SK-N-SH treated with all-trans-retinoic acid at 6 μM for 48 hours (cell line): ENCODE measurements at places on chromosomes 3 and 15.

DNA sequence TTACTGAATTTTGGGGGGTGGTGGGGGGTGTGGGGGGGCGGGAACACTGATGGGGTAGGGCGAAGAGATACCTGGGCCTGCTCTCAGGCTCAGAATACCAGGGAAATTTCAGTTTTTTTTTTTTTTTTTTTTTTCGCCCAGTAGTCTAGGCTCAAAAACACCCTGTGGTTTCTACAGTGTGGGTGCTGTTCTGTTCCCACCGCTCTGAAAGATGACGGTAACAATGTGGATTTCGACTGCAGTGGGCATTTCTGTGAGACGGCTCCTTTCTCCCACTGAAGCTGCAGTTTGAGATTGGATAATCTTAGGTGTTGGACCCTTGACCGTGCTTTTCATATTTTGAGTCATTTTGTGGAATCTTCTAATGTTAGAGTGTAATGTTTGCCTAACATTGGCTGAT lies 143.8 kb upstream of the RGMA start:
- no peak for ATAC-seq

DNA sequence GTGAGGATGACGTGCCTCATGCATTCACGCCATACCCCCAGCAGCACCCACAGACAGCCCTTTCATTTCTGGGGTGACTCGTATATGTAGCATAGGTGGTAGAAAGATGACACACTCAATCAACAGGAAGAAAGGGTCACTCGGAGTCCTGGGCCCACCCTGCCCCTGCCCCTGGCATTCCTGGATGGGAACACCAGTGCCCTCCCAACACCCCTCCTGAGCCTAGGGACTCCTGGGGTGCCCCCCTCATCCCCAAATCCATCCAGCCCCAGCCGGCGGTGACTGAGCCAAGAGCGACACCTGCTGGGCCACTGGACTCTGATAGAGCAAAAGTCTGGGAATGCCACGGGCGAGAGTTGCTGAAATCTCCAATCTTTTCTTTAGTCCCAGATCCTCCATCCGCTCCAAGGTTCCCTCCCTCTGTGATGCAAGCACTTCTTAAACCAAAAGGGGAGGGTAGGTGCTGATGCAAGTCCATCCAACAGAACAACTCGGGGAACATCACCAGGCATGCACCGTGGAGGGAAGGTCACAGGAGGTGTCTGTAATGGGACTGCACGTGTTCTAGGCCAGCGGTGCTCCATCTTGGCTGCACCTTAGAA lies 31.1 kb downstream of the ACAN start:
- peak; percentile 68 for ATAC-seq

DNA sequence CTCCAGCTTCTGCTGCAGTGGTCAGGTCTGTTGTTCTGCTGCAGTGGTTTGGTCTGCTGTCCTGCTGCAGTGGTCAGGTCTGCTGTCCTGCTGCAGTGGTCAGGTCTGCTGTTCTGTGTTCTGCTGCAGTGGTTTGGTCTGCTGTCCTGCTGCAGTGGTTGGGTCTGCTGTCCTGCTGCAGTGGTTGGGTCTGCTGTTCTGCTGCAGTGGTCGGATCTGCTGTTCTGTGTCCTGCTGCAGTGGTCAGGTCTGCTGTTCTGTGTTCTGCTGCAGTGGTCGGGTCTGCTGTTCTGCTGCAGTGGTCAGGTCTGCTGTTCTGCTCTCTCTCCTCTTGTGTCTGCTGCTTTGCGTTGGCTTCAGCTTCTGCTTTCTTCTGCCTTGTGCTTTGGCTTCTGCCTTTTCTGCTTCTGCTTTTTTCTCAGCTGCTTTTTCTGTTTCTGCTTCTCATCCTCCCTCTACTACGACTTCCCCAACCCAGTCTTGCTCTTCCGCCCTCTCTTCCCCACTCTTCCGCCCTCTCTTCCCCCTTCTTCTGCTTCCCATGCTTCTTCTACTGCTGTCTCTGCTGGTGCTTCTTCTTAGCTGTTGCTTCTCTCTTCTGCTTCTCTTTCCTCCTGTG lies 50.7 kb downstream of the FAM43A start:
- ATAC-seq, result no peak

- ATAC-seq, result no peak
Measured at GRCh38 chr15:65275728-65276126, 11.0 kb downstream of the PARP16 start.

DNA sequence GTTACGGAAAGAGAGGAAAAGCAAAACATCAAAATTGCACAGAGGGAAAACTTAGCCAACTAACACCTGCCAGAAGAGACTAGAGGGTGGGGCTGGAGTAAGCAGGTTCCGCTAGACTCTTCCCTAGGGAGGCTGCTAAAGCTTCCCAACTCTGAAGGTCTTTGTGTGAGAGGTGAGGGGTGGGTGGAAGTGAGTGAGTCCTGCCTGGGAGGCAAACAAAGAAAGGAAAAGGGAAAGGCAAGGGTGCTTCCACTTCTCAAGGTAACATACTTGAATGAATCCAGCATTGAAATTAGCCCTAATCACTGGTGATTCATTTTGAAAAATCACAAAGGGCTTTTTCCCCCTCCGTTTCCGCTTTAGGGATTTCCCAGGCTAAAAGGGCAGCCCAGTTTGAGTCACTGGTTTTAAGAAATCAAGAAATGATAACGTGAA lies 220.5 kb upstream of the ADAMTS9 start:
- ATAC-seq, result no peak; the same call in 1 of the 3 replicates

DNA sequence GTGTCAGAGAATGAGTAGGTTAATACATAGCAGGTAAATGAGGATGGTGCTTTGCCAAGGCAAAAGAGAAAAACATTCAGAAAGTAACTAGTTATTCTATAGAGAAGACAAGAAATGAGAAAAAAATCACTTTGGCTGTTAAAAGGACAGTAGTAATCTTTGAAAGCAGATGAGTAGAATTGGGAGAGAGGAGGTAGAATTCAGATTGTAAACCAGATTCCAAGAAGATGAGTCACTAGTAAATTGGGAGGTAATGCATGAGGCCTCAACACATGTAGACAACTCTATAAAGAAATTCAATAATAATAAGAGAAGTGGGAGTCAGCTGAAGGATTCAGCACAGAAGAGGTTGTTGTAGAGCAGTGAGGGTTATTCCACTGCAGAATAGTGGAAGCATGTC lies 81.4 kb downstream of the MBNL1 start:
- ATAC-seq, result peak; percentile 52

DNA sequence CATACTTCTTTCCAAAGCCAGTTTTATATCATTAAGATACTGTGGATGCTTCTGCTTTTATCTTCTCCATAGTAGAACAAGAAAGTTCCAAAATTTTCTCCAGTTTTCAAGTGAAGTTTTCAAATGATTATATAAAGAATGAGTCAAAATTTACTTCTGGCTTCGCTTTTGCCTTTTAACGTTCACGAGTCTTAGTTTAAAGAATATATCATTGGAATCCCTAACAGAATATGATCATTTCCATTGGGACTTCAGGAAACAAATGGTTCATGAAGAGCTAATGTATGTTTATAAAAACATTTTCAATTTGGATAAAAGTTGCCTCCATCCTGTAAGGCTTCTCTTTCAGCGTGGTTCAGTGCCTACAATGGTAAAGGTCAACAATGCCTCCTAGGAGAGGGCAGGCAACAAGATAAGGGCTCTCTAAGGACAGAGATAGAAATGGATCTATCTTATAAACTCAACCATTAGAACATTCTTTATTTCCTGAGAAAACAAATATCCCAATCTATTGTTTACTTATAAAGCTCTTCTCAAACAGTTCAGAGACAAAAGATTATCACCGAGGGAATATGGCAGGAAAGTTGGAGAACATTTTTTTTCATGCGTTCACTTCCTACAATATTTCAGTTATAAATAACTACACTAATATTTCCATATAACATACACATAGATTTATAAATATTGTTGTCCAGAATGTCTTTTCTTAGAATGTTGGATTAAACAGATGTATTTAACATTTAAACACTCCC lies 60.5 kb downstream of the FBN1 start:
- no peak for ATAC-seq

DNA sequence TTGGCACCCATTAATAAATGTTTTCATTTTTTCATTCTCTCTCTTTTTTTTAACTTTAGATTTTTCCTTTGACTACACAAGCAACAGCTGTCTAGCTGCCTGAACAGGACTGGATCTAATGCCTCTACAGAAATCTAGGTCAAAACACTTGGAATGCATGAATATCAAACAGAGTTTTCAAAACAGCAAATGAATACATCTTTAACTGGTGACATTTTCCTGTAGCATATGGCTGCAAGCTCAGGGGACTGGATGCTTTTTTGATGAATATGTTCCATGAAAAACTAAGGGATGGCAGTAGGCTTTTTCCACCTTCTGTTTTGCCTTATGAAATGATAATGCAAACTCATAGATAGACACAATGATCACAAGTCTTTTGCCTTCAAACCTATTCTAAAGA lies 661.7 kb downstream of the MCTP2 start:
- ATAC-seq, result no peak

GRCh38 chr3:194176274-194176991 lies 40.5 kb downstream of the HES1 start:
- no peak for ATAC-seq

DNA sequence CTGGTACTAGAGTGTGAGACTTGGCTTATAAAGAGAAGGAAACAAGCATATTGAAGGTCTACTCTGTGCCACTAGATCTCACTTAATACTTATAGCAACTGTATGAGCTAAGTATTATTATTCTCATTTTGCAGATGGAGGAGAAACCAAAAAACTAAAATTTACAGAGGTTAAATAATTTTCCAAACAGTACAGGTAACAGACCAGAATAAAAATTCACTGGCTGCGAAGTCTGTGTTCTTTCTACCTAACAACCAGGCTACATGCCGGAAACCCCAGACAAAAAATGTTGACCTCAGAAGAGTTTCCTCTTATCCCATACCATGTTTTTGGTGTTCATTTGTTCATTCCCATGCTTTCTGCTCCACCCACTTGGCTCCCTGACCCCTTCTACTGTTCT lies 46.6 kb downstream of the CMSS1 start:
- no peak for ATAC-seq

DNA sequence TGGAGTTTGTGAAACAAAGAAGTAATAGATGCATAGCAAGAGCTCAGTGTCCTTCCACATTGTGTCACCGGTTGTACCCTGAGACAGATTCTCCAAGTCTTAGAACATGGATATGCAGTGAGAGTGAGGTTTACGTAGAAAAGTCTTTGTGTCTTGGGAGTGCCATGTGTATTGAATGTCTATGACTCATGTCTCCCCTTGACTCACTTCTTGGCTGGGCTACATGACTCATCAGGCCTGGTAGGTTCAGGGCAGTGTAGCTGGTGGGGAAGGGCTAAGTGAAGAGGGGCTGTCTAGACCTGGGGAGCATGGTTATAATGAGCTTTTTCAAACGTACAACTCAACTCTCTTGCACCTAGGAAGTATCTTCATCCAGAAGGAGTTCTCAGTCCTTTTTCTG lies 167.4 kb downstream of the GAP43 start:
- peak; percentile 83 for ATAC-seq

DNA sequence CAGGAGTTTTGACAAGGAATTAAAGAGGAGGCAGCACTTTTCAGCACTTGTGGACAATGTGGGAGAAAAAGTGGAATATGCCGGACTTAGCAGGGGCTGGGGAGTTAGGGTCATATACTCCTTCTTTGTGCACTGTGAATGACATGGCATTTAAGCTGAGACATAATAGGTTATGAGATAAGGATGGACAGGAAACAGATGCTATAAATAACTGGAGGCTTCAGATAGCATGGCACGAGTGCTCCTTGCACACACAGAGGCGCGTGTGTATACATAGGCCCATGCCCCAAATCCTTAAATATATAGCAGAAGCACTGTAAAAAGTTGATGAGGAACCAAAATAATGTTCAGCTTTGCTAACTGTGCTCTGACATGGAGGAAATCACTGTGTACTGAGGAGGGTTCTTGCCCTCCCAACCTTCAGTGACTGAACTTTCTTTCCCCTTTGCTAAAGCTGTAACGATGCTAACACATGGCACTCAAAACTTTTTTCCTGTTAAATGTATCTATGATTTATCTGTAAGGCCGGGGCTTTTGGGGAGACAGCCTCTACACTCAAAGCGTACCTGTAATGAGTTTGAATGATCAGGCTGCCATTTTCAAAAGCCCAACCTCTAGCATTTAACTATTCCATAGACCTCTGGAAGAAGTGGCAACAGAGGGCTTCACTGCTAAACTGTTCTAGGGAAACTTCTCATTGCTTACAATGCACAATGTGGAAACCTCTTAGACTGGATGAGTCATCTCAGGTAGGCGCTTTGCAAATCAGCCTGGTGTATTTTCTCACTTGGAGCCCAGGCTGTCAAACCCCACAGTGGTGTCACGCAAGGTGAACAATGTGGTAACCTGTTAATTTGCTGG lies 784.6 kb downstream of the NR2F2 start:
- no peak for ATAC-seq

GRCh38 chr3:45612918-45613602 lies 18.5 kb downstream of the LIMD1 start:
- ATAC-seq, result no peak

DNA sequence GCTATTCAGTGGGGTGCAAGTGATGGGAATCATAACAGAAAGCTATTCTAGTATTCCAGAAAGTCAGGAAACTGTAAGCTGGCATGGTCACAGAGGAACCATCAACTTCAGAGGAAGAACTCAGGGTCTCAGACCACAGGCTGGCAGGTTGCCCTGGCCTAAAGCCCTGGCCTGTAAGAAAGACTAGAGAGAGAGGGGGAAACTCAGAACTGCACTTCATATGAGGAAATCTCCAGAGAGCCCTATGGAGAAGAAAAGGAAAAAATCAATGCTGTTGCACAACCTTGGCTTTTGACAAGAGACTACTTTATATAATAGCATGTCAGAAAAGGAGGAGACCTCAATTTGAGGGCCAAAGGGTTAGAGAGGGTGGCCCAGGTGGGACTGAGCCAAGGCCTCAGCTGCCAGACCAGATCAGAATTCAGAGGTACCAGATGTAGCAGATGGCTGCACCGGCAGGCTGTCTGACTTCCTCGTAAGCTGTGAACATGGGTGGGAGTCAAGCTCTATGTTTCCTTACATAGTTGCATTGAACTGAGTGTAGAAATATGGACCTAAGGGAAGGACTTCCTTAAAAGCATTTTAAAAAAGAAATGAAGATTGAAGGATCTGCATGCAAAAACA lies 333.8 kb downstream of the PDCD6IP start:
- no peak for ATAC-seq

DNA sequence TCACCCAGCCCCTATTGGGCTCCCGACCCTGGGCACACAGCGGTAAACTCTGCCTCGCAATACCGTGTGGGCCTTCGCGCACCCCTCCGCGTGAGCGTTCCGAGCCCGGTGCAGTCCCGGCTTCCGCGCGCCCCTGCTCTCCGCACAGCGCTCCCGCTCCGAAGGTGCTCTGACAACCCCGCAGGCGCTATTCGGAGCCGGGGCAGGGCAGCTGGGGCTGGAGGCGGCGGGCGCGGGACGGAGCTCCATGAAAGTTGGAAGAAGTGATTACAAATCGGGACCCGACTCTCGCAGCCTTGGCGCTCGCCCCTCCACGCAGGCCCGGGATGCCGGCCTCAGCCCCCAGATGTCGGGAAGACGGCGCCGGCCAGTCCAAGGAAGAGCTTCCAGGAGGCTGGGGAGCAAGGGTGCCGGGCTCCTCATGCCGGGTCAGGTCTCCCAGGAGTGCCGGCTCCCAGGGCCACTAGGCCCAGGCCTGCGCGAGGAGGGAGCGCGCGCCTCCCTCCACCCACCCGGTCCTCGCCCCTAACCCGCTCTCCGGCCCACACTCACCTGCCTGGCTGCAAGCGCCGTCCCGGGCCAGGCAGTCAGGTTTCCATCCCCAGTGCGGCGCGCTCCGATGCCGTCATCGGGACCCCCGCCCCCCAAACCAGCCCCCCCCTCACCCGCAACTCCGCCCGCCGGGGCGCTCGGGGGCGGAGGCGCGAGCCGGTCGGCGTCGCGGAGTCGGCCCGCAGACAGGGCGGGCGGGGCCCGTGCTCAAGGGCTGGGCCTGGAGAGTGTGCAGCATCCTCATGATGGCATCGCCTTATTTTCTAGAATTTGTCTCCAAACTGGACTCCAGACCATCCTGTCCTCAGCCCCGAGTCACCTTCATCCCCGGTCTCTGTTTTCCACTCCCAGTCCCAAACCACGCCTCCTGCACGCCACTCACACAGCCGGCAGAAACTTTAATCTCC lies at the start of gene KIF7:
KIF7 (minus strand) TSS at position 621 of the 959 bp plus-strand sequence. CDS start 2,537 bp downstream, outside the sequence.
- peak; percentile 92 for ATAC-seq
